ENCODE measurements at places on chromosomes 2 and 18. TPM values are rescaled to one million over a fixed set of nuclear protein-coding genes. Genes with fewer than 3 reads are reported as not detected.

Gene SERPINB10
- not detected for polyA plus RNA-seq

Gene GAL3ST2
- polyA plus RNA-seq, result not detected

Gene EPB41L3
- 211 TPM for polyA plus RNA-seq

Gene CTIF
- 6.5 TPM for polyA plus RNA-seq

Gene FHL2
- 25.2 TPM for polyA plus RNA-seq

Gene EGR4
- 0.99 TPM for polyA plus RNA-seq

Gene DYSF
- not detected for polyA plus RNA-seq

Gene GRB14
- polyA plus RNA-seq, result 5.9 TPM

Gene LHCGR
- not detected for polyA plus RNA-seq

Gene PAX8
- polyA plus RNA-seq, result not detected

Gene AGXT
- polyA plus RNA-seq, result not detected

Gene LAMA3
- polyA plus RNA-seq, result not detected

Gene LANCL1
- polyA plus RNA-seq, result 442 TPM

Gene POTEJ
- not detected for polyA plus RNA-seq

Gene CD302
- 5.9 TPM for polyA plus RNA-seq

Gene GLI2
- polyA plus RNA-seq, result 0.19 TPM

Gene AGPS
- 10.0 TPM for polyA plus RNA-seq

Gene ZCCHC2
- 16.5 TPM for polyA plus RNA-seq

Gene LRRC30
- not detected for polyA plus RNA-seq

Gene SLC19A3
- polyA plus RNA-seq, result not detected

Gene COL4A4
- 0.67 TPM for polyA plus RNA-seq

Gene ARHGAP25
- 1.6 TPM for polyA plus RNA-seq

Gene ZEB2
- polyA plus RNA-seq, result 9.3 TPM

Gene ZFP36L2
- polyA plus RNA-seq, result 1.1 TPM

Gene PPIL3
- 58.3 TPM for polyA plus RNA-seq

Gene HOXD10
- not detected for polyA plus RNA-seq

Gene SLC16A14
- polyA plus RNA-seq, result 37.5 TPM

Gene CDKL4
- polyA plus RNA-seq, result 2.8 TPM

Gene SH3BP4
- 0.10 TPM for polyA plus RNA-seq

Gene TMEM37
- polyA plus RNA-seq, result not detected

Gene SERPINB5
- not detected for polyA plus RNA-seq

Gene KCNS3
- 0.98 TPM for polyA plus RNA-seq

Gene ARHGAP15
- 2.6 TPM for polyA plus RNA-seq

Gene ANAPC1
- polyA plus RNA-seq, result 10.2 TPM

Gene ZAP70
- not detected for polyA plus RNA-seq

Gene AFF3
- polyA plus RNA-seq, result 6.4 TPM

Gene GALNT14
- polyA plus RNA-seq, result not detected

Gene DPYSL5
- polyA plus RNA-seq, result 10.1 TPM

Gene MATN3
- polyA plus RNA-seq, result 0.65 TPM

Gene KYNU
- not detected for polyA plus RNA-seq

Gene ATP6V1B1
- polyA plus RNA-seq, result not detected

Gene CYP26B1
- 1.1 TPM for polyA plus RNA-seq

Gene RSAD2
- polyA plus RNA-seq, result not detected

Gene CCDC88A
- 283 TPM for polyA plus RNA-seq

Gene CAPN13
- not detected for polyA plus RNA-seq

Gene ABCB11
- polyA plus RNA-seq, result 0.03 TPM

Gene IL1F10
- not detected for polyA plus RNA-seq

Gene SPATA3
- polyA plus RNA-seq, result not detected

Gene DNER
- 2,466 TPM for polyA plus RNA-seq
